Fibroblast of skin of left quadriceps (primary cell): ENCODE measurements at places on chromosomes 1 and 21.

GRCh38 chr21:42332557-42333317 is 17.5 kb upstream of the TFF3 start:
- DNase-seq = no peak

DNA sequence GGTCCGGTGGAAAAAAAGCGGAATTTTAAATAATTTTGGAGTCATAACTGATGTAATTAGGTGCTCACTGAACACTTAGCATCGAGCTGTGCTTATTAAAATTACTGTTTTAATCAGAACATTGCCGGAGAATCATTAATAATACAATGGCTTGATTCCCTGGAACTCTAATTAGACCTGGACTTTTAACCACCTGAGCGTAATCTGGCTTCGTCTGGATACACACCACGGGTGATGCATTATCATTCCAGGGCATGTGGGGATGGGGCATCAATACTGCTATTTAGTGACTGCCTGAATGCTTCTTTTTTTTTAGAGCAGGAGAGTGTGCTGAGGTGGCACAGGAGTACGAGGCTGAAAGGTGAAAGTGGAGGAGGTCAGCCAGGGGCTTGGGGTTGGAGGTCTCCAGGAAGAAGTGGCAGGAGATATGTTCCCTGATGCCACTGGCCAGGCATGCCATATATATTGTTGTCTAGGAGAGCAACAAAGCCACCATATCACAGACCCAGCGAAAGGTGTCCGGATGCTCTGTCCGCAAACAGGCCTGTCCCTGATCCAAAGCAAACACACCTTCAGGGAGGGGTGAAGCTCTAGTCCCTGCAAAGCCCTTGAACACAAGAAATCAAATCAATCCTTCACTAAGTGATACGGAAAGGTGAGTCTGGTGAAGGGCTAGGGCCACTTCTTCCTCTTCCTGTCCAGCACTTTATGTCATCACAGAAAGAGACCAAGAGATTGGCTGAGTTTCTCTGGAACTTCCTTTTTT is 125.2 kb downstream of the PLXNA2 start:
- no peak for DNase-seq

DNA sequence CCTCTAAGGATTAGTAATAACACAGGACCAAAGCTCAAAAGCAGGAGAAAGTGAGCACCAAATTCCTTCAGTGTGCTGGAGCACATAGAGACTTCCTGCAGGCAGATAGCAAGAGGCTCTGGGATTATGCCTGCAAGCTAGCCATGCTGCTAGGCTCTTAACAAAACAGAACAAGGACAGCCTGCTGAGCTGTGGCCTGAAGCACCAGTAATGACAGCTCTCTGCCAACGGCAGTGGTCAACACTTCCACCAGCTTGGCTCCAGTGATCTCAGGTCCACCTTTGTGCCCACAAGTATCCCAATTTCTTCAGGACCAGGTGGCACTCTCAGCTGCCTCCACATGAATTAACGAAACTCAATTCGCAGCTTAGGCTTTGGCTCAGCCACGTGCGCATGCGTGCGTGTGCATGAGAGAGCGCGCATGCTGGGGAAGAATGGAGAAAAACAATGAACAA is 64.2 kb downstream of the SLC45A1 start:
- no peak for DNase-seq

- DNase-seq = no peak
Measured at GRCh38 chr1:43587594-43587993, 56.9 kb downstream of the PTPRF start.

DNA sequence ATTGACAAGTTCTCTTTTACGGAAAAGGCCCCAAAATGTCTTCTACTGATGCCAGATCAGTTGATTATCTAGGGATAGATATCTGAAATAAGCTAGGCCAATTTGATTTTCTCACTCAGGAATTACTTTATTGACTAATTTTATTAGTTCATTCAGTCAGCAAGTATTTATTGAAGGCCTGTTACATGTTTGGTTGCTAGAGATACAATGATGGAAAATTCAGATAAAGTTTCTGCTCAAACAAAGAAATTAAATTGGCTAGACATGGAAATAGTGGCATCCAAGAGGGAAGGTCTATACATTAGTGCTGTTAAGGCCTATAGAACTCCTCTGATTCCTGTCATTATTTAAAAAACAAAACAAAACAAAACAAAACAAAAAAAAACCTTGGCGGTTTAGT is 56.5 kb downstream of the HS2ST1 start:
- DNase-seq = no peak

- no peak for DNase-seq
Measured at GRCh38 chr1:222594789-222595188, 5.1 kb upstream of the TAF1A start.

DNA sequence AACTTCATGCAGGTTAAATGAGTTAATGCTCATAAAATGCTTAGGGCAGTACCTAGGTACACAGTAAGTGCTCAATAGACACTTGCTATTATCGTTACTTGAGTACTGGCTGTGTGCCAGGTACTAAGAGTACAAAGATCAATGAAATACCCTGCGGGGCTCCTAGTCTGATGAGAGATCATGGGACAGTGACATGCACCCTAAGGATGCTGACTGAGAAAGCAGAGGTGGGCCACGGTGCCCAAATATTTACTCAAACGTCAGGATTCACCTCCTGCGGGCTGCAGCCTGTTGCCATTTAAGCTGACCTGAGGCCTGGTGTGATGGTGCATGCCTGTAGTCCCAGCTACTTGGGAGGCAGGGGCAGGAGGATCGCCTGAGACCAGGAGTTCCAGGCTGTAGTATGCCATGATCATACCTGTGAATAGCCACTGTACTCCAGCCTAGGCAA is 19.8 kb upstream of the LUZP1 start:
- no peak for DNase-seq

- DNase-seq = no peak
Measured at GRCh38 chr1:54768093-54768492, 3.8 kb upstream of the PARS2 start.

GRCh38 chr1:58773406-58773840 is 10.4 kb downstream of the JUN start:
- no peak for DNase-seq

- peak; percentile 83 for DNase-seq
Measured at GRCh38 chr1:66532798-66533783, 862 bp upstream of the SGIP1 start.

GRCh38 chr1:15033264-15033663 is 120.3 kb upstream of the TMEM51 start:
- peak; percentile 83 for DNase-seq

DNA sequence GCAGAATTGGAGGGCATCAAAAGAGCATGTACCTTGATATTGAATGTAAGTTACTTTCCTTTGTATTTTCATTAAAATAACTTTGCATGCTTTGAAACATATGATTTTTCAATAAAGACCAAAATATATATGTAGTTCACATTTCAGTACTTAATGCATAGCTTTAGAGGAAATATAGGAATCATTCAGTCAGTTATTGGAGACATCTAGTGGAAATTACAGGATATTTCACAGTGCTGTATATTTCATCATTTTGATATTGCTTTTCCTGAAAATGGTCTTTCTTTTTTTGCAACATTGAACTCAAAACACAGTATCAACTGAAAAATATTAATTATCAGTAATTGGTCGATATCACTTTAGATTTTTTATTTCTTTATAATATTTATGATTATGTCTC is 375.8 kb downstream of the NCAM2 start:
- DNase-seq = no peak

DNA sequence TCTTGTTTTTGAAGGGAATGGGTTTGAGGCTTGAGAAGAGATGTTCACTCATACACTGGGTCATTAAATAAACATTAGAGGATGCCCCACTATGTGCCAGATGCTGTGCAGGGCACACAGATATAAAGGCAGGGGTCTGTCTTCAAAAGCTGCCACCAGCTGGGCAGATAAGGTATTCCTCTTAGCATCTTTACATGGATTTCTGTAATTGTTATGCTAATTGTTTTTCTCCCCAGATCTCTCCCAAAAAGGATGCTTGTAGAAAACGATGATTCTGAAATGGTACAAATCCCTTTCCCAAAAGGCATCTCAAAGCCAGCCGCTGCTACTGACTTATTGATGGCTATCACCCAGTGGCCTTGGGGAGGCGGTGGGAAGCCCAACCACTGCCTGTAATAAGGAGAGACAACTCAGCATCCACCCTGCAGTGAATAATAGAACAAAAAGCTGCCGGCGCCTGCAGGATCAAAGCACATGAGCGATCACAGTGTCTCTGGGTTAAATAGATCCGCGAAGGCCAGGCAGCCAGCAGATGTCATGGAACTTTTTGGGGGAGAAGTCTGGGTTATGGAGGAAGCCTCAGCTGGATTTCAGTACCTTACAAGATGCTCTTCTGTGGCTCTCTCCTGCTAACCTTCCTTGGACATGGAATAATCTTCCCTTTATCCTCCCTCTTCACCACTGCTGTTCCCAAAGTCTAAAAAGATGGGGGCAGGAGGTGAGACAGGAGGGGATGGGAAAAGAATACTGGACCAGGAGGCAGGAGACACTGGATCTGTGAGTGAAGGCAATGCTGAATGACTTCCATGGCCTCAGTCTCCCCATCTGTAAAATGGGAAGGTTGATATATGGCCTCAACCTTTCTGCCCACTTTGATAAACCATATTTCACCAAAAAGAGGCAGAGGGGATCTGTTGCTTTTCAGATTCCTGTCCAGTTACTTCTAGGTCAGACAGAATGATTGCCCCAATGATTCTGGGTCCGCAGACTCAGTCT is 54.8 kb upstream of the CD34 start:
- DNase-seq = no peak

- DNase-seq = peak; percentile 59
Measured at GRCh38 chr21:36260030-36260787, 59.8 kb upstream of the MORC3 start.

DNA sequence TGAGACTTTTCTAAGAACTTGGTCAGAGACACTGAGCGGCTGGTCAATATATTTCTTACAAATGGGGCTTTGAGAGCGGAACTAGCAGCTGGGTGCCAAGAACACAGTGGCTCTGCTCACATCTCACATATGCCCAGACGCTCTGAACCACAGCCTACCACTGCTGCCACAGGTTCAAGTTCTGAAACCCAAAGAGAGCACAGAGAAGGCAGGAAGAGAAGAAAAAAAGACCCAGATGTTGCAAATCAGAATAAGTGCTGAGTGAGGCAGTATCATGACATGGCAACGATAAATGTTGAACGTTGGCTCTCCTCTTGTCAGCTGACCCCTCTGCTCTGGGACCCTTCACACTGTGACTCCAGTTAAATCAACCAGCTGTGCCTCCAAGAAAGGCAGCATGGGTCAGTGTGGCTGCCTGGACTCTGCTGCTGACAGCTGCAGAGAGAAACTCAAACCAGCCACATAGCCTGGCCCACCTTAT is 26.4 kb downstream of the HIVEP3 start:
- DNase-seq = no peak

GRCh38 chr1:214927796-214928195 is 154.7 kb upstream of the KCNK2 start:
- no peak for DNase-seq

DNA sequence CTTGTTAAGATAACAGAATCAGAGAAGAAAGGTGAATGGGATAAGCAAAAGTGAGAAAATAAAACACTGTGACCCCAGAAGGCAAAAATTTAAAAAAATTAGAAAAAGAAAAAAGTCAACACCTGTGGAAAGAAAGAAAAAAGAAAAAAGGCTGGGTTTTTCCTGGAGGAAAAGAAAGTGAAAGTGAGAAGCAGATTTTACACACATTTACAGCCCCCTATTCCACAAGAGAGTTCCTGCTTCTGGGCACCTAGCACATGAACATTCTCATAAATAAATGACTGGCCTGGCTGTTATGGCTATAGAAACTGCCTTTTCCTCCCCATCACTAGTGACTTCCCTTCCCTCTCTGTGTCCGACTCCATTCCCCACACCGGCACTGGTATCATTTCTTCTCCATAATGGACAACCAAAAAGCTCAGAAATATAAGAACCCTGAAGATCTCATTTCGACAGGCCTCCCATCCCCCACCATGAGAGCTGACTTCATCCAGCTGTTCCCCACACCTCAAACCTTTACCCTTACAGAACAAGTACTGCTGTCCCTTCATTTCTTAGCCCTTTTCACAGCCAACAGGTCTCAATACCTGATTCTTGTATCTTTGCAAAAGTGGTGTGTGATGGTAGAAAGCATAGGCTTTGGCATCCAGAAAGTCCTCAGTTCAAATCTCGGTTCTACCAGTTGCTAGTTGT is 12.6 kb downstream of the MTF1 start:
- no peak for DNase-seq

DNA sequence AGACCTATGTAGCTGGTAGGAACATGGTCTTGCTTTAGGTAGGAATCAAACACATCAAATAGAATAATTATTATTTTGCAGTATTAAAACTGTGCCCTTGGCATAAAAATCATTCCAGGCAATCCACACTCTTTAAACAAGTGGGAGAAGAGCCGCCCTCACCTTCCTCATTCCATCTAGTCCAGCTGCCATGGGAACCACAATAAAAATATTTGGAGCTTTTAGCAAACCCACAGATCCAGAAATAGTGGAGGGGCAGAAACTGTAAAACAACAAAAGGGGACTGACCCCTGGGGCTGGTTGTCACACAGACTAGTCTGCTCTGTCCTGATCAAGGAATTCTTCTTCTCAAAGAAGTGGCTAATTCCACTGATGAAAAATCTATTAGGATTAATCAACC is 61.6 kb downstream of the PTPRC start:
- DNase-seq = no peak

- DNase-seq = no peak
Measured at GRCh38 chr1:61213245-61214011, 131.1 kb downstream of the NFIA start.

DNA sequence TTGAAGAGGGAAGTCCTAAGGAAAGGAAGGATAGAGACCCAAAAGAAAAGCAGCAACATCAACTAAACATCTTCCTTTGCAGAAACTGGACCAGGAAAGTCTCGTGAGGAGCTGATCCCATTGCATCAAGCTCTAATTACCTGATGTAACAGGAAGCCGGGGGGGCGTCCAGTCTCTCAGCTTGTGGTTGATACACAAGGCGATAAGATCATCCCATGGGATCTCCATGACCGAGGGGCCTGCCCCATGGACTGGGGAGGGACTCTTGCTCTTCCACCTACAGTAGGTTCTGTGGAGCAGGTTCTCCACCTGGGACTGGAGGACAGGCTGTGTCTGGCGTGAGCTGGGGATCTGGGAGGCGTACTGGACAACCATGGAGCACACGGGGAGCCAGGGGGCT is 14.8 kb upstream of the LSS start:
- no peak for DNase-seq

DNA sequence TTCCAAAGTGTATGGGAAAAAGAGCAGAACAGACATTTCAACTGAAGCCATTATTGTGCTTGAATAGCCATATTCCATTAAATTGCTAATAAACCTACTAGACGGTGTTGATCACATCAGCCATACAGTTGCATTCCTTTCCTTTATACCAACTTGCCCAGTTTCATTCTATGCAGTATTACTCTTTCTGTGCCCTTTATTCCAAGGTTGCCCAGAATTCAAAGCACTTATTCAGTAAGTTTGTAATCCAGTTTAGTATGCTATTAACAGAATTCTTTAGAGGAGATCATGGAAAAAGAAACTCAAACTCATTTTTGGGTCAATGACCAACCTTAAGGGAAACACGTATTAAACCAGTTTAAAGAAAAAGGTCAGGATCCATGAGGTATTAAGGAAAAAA is 89.5 kb downstream of the DDAH1 start:
- no peak for DNase-seq
